ENCODE measurements at places on chromosomes 16 and 17.
A peak's percentile ranks its signal among the peaks of the same experiment; 100 is the strongest.

DNA sequence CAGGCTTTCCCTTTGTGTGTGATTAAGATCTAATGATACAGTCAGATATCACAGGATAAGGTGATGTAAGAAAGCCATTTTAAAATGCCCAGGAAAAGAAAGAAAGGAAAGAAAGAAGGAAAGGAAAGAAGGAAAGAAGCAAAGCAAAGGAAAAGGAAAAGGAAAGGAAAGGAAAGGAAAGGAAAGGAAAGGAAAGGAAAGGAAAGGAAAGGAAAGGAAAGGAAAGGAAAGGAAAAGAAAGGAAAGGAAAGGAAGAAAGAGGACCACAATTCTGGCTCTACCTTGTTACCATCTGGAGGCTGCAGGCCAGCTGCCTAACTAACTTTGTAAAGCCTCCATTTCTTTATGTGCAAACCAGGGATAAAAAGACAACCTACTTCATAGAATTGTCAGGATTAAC lies 131.6 kb downstream of the DYNLRB2 start:
- no peak for DNase-seq

- DNase-seq, result no peak
These were observed 52.7 kb upstream of the FOXF1 start for GRCh38 chr16:86457501-86458148.

DNA sequence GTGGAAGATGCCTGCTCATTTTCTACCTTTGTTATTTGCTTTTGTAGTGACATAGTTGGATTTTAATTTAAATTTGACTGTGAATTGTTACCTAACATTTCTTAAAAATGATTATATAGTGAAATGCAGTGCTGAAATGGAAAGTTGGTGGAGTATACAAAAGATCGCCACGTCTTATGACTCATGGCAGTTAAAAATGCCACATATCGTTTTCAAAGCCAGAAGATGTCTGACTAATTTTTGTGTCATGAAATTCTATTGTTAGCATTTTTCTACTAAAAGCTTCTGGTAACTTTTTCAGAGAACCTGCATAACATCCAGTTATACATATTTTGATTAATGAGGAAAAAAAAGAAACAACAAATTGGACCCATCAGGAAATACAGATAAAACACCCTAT lies 20.6 kb downstream of the MAP2K4 start:
- peak; percentile 8 for DNase-seq

GRCh38 chr17:34307110-34307509 lies 12.1 kb upstream of the CCL8 start:
- peak; percentile 7 for DNase-seq

GRCh38 chr16:84281074-84281473 lies 13.6 kb upstream of the WFDC1 start:
- no peak for DNase-seq

DNA sequence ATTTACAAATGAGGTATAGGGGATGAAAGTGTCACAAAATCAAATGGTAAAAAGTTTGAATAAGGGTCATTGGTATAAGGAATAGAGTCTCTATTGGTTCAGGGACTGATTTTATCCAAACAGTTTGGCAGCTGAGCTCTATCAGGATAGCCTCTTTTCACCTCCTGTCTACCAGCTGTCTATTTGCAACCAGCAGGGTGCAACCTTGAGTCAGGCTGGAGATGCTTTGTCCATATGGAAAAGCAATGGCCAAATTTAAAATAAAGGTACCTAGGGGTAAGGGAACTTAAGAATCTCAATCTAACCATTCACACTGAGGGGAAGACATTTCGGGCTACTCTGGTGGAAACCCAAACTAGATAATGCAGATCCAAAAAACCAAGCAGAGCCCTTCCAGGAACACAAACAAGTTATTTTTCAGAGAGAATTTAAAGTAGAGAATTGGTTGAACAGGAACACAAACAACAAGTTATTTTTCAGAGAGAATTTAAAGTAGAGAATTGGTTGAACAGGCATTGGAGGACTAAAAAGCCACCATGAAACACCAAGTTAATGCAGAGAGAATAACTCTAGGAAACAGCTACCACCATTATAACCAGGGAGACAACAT lies 12.6 kb upstream of the CA10 start:
- peak; percentile 10 for DNase-seq

DNA sequence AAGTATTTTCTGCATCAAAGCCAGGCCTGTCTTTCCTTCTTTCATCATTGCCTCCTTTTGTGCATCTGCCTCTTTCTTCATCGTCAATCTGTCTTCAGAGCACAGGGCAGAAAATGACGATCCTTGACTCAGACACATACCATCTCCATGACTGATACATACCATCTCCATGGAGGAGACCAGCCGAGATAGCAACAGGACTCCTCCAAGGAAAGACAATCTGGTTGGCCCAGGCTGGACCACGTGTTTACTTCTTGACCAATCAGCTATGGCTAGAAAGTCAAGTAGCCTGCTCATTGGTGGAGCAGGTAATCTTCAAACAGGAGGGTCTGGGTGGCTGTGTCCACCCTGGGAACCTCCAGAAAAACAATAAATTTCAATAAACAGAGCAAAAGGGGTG lies 164.6 kb downstream of the CPPED1 start:
- DNase-seq, result no peak

GRCh38 chr17:59558953-59559352 lies 6.5 kb upstream of the DHX40 start:
- no peak for DNase-seq

GRCh38 chr17:73750975-73751374 lies 106.7 kb upstream of the SDK2 start:
- no peak for DNase-seq

DNA sequence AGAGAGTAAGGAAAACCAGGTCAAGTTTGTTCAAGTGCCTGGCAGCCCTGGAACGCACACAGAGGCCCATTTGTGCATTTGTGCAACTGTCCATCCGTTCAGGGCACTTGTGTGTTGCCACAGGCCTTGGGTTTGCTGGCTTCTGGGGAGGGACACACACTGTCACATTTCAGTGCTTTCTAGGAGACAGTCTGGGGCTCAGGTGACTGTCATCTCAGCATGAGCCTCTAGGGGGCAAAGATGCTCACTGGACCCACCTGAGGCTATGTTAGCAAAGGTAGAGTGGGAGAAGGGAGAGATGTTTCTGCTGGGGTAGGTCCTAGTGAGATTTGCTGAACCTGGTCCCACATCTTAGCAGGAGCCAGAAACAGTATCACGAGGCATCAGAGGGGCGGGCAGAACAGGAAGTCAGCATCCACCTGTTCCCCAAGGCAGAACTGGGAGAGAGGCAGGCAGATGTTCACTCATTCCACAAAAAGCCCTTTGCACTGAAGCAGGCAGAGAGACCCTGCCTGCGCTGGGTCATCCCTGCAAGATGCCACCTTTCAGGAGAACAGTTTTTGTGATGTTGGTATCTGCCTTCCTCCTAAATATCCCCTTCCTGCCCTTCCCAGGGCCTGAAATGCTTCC lies 48.5 kb downstream of the RAI1 start:
- DNase-seq, result peak; percentile 78

GRCh38 chr16:51875834-51876600 lies 670.9 kb downstream of the TOX3 start:
- DNase-seq, result no peak

DNA sequence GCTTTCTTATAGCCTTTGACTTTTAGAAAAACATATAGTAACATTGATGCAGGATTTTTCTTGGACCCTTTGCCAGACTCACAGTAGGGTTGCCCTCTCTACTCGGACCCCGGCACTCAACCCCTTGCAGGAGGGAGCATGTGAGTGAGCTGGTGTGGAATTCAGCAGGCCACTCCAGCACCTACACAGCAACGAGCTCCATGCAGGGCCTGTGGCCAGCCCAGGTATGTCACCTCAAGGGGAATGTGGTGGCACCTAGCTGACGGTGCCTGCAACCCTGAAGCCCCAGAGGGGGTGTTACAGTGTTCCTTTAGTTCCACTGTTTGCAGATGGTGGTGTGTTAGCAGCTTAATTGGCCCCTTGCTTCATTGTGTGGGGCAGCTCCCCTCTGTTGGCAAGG lies 414.9 kb downstream of the KCNJ2 start:
- DNase-seq, result no peak

GRCh38 chr17:40317345-40317873 lies 8.4 kb downstream of the RARA start:
- peak; percentile 64 for DNase-seq

- no peak for DNase-seq
These were observed 151.6 kb upstream of the XYLT1 start for GRCh38 chr16:17622366-17622765.

- DNase-seq, result no peak
These were observed 59.1 kb upstream of the ELAC2 start for GRCh38 chr17:13076905-13077304.

- DNase-seq, result no peak
These were observed 156.3 kb upstream of the IRX3 start for GRCh38 chr16:54442864-54443263.

DNA sequence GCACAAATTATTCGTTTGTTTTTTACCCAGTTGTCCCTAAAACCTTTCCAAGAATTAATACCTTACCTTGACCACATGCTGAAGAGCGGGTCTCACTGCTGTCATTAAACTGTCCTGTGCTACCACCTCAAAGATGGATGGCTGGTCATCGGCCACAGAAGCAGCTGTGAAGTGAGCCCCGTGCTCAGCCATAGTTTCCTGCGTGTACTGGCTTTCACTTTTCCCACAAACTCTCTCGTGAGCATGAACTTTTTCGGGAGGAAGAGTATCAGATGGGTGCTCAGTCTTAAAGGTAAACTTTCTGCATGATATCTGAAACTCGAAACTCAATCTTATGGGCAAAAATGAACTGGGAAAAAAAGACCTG lies 558 bp downstream of the PEX12 start:
- DNase-seq, result no peak

DNA sequence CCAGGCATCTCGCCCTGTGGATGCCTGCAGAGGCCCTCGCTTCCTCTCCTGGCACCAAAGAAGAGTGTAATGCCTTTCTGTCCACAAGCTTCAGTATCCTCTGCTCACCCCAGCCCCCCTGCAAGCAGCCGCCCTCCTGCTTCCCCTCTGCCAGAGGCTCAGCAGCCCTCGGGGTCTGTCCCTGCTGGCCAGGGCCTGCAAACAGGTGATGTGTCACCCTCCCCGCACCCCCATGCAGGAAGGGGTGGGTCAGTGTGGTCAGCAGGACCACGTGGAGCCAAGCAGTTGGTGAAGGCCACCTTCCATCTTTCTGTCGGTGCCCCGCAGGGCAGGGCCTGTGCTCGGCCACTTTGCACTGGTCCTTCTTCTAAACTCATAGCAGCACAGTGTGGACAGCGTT lies 129.9 kb upstream of the CIBAR2 start:
- DNase-seq, result no peak

- no peak for DNase-seq
These were observed 59.5 kb downstream of the MAF start for GRCh38 chr16:79540825-79541595.

- DNase-seq, result no peak
These were observed 83.5 kb downstream of the GP2 start for GRCh38 chr16:20243731-20244281.

DNA sequence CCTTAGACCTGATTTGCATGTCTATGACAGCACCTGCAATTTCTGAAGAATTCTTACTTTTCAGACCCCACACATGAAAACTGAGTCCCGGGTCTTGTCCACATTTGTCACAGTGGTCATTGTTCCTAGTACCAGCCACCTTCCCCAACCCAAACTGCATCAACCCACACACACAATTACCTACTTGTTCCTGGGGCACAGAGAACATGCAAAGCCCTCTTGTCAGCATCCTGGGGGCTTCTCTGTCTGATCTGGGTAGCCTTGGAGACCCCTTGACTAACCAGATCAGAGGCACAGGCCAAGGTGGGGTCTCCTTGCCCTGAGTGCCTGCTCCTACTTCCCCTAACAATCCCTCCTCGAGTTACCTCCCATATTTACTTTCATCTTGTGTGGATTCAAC lies 36.7 kb upstream of the PIK3R6 start:
- no peak for DNase-seq

DNA sequence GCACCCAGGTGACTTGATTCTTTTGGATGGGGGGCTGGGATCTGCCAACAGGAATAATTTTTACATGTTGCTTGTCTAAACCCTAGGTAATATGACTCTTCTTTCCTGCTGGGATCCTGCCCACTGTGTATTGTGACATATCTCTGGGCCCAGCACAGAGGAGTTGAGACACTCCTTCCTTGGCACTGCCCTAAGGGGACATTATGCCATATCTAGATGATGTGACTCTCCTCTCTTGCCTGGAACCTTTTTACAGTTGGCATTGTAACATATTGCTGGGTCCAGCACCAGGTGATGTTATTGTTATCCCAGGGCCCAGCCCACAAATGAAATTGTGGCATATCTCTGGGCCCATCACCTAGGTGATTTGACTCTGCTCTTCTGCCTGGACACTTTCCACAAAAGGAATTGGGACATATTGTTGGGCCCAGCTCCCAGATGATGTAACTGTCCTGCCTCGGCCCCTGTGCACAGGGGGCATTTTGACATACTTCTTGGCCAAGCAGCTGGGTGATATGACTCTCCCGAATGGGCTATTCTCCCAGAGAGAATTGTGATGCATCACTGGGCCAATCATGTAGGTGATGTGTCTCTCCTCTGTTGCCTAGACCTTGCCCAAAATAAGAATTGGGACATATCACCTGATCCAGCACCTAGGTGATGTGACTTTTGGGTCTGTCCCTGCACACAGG lies 1837.7 kb downstream of the TP53TG3F start:
- DNase-seq, result no peak

DNA sequence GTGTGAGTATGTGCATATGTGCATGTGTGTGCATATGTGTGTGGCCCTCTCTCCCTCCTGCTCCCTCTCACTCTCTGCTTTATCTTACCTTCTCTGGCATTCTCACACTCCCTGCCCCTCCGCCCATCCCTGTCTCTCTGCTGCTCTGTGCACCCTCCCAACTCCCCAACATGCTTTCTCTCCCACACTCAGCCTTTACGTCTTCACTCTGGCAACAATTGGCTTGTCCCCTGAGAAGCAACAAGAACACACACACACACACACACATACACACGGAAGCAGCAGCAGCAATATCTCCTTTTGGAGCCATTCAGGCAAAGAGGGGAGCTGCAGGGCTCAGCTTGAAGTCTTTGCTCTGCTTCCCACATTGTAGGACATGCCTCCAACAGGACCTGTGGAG lies 27.8 kb downstream of the PITPNM3 start:
- no peak for DNase-seq

GRCh38 chr16:12637002-12637401 lies 166.7 kb downstream of the CPPED1 start:
- DNase-seq, result no peak

DNA sequence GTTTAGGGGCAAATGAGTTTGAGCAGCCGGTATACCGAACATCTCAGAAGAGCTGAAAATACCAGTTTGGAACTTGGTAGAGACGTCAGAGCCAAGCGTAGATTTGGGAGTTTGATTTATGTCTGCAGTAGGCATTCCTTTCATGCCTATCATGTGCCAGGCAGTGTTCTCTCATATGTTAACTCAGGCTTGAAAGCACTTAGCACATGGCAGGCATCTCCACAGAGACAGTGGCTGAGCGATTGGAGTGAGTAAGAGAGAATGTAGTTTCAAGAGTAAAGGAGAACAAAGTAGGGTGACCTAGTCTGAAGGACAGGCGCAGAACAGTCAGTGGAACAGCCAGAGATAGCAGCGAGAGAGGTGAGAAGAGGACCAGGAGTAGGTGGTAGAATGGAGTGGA lies 207.0 kb downstream of the FTO start:
- DNase-seq, result no peak

GRCh38 chr16:89000207-89000959 lies 23.4 kb upstream of the CBFA2T3 start:
- DNase-seq, result no peak

GRCh38 chr16:58123896-58124600 lies 5.1 kb downstream of the CFAP20 start:
- no peak for DNase-seq
